ENCODE measurements at places on chromosomes 5 and 9.

GRCh38 chr9:127360250-127360649 lies 36.7 kb upstream of the SLC2A8 start:
- DNase-seq: no peak

DNA sequence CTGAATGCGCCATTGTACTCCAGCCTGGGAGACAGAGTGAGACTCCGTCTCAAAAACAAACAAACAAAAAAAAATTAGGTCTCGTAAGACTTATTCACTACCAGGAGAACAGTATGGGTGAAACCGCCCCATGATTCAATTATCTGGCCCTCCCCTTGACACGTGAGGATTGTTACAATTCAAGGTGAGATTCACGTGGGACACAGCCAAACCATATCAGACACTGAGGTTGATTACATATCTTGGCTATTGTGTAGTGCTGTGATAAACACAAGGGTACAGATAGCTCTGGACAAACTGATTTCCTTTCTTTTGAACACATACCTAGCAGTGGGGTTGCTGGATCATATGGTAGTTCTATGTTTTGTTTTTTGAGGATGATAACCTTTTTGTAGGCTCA lies 42.4 kb upstream of the PWWP2A start:
- no peak for DNase-seq

DNA sequence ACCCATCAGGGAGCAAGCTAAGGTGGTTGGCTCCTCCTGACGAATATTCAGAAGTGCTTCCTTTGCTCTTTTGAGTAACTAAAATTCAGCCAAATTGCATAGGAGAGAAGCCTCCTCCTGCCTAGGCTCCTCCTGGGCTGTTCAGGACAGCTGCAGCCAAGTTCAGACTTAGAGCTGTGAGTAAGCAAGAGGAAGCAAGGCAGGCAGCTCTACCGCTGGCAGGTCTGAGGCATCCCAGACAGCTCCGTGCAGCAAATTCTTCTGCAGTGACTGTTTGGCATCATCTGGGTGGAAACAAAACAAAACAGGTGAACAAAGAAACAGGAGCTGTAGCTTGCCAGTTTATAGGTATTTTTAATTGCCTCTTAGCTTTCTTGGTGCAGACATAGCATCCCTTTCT lies 421.0 kb downstream of the GADD45G start:
- peak; percentile 36 for DNase-seq

DNA sequence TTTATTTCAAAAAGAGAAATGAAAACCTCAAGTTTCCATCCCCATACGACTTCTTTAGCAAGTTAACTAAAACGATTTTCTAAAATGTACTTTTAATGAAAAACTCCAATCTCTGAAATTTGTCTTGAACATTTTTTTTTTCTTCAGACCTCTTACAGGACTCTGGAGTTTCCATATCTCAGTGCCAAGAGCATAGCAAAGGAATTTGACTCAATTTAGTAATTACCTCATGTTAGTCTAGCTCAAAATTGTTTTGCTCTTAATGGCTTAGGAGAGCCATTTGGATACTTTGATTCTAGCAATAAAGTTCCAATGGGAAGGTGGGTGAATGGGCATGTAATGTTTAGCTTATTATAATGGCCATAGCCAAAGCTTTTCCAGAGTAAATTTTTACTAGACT lies 26.0 kb upstream of the SPATA31D4 start:
- DNase-seq: peak; percentile 23

- peak; percentile 35 for DNase-seq
These were observed 16.2 kb downstream of the ROPN1L start for GRCh38 chr5:10457682-10458574.

- DNase-seq: no peak
These were observed 75.8 kb upstream of the PCAT7 start for GRCh38 chr9:94478755-94479730.

DNA sequence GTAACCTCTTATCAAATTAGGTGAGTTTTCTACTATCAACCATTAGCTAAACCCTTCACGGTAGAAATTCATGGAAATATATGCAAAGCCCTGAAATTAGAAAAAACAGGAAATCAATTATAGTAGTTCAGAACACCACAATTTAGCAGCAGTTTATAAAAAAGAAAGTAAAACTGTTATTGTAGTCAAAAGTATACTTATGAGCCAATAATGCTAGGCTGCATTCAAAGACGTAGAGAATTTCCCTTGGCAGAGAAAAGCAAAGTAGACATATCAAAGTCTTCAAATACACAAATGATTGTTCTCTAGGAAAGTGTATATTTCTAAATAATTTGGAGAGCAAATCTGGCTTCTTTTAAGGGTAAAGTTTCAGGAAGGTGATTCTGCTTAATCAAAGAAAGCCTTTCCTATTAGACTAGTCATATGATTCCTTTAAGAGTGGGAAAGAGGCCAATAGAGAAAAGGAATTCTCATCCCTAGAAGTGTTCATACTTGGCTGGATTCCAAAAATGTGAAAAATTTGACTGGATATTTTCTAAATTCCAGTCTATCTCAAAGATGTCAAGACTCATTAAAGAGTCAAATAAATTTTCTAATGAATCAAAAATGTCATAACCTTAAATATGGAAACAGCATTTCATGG lies 185.5 kb downstream of the SMC2 start:
- peak; percentile 81 for DNase-seq

- DNase-seq: no peak
These were observed 11.6 kb upstream of the CRB2 start for GRCh38 chr9:123344192-123344949.

- no peak for DNase-seq
These were observed 309.4 kb downstream of the DIRAS2 start for GRCh38 chr9:90333226-90333625.

DNA sequence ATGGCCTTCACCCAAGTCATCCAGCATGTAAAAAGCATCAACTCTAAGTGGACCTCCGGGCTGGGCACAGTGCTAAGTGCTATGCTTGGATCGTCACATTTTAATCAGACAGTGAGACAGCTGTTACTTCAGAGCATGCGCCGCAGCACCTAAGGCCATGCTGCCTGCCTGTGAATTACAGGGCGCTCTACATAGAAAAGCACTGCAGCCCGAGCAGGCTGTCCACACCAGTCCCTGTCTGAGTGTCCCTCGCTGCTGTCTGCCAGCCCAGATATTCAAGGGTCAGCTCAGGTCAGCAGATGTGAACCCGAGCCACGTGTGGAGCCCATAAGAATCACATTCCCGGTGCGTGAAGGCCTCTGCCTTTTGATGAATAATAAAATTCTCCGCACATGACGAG lies 37.1 kb downstream of the AK8 start:
- no peak for DNase-seq
